ENCODE measurements at places on chromosomes 11 and 22.

DNA sequence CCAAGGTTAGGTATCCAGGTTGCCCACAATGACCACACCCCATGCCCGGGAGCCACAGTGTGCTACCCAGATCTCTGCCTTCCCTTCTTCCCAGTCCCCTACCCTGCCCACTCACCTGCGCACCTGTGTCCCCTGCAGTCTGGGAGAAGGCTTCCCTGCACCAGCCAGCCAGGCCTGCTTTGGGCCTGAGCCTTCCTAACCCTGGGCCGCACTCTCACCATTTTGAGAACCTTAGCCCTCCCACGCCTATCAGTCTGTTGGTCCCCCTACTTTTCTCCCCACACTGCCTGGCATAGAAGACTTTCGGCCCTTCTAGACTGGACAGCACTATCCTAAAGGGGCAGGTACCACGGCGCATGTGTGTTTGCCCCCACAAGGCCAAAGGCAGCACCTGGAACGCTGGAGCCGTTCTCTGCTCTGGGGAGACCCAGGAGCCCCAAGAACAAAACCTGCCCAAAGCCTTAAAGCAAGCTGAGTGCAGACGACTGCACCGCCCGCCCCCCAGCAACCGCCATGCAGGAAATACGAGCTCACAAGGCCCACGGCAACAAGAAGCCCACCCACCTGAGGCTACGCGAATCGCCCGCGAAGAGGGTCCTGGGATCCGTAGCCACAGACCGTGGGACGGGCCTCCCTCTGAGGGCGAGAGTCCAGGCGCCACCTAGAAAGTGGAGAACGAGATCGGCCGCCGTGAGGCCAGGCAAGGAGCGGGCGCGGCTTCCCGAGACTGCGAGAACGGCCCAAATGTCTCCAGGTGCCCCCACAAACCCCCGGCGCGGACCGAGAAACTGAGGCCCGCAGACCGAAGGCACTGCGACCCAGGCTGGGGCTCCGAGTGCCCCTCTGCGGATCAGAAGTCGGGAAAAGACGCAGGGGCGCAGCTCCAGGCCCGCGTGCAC is 546 bp downstream of the GNB1L start:
- no peak for DNase-seq

DNA sequence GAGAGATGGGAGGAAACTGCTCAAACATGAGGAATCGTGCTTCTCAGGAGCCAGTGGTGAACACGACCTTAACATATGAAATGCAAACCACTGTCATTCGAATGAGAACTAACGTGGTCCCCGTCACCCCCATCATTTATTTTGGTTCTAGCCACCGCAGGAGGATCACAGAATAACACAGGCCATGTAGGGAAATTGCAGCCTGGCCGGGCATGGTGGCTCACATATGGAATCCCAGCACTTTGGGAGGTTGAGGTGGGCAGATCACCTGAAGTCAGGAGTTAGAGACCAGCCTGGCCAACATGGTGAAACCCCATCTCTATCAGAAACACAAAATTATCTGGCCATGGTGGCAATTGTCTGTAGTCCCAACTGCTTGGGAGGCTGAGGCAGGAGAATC is 27.1 kb downstream of the KRTAP5-5 start:
- DNase-seq: no peak

- DNase-seq: no peak
Observed at GRCh38 chr11:59429924-59430516, 3.8 kb upstream of the OR5A2 start.

GRCh38 chr11:20110908-20111669 is 49.2 kb downstream of the DBX1 start:
- peak; percentile 54 for DNase-seq

GRCh38 chr22:36940676-36941075 is 27.2 kb downstream of the CSF2RB start:
- DNase-seq: no peak

- DNase-seq: no peak
Observed at GRCh38 chr11:30365793-30366517, 43.1 kb downstream of the ARL14EP start.

GRCh38 chr11:45605051-45605450 is 60.4 kb downstream of the CHST1 start:
- DNase-seq: no peak

GRCh38 chr11:15774388-15774939 is 581.9 kb downstream of the SOX6 start:
- DNase-seq: no peak

DNA sequence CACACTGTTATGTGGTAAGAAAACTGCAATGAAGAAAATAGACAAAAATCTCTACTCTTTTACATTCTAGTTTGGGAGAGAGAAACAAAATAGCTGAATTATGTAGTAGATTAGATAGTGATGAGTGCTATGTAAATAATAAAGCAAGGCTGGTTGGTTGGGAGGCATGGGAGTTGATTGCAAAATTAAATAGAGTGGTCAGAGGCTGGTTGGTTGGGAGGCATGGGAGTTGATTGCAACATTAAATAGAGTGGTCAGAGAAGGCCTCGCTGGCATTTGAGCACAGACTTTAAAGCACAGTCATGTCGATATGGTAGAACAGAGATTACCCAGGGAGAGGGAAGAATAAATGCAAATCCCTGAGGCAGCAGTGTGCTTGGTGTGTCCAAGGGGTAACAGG is 22.4 kb downstream of the SIK2 start:
- DNase-seq: no peak

- DNase-seq: no peak
Observed at GRCh38 chr22:43789452-43789851, 22.7 kb downstream of the EFCAB6 start.

GRCh38 chr22:43011079-43011478 is 3.9 kb downstream of the PACSIN2 start:
- DNase-seq: no peak

DNA sequence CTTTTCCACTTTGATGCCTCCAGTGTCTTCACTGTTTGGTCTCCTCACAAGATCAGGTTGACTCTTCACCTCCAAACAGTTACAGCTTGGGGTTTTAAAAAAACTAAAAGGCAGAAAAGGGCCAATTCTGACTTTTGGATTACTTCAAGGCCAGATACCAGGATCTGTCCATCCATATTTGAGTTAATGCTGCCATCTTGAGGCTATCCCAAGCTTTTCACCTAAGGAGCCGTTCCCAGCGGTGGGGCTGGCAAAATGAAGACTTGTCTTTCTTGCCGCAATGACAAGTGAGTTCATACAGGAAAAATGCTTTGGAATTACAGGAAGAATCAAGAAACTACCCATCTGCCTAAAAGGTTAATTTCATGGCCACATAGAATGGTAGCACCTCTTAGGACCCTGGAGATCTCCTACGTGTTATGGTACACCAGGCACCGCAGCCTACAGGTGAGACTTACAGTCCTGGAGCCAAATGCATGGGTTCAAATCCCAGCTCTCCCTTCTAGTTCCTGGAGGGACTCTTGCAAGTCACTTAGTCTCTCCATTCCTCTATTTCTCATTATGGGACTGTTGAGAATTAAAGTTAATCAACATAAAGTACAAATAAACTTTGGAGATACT is 6.0 kb upstream of the OR5B21 start:
- no peak for DNase-seq

DNA sequence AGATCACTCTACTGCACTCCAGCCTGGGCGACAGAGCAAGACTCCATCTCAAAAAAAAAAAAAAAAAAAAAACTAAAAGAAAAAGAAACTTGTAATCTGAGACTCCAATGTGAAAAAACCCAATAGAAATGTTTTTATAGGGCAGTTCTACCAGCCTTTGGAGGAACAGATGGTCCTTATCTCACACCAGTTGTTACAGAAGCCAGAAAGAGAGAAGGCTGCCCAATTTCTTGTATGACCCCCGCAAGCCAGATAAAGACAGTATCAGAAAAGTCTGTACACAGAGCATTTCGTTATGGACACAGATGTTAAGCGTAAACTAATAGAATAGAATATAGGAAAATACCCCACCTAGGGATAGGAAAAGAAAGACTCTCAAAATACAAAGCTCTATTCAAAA is 11.3 kb upstream of the TSGA10IP start:
- DNase-seq: no peak

DNA sequence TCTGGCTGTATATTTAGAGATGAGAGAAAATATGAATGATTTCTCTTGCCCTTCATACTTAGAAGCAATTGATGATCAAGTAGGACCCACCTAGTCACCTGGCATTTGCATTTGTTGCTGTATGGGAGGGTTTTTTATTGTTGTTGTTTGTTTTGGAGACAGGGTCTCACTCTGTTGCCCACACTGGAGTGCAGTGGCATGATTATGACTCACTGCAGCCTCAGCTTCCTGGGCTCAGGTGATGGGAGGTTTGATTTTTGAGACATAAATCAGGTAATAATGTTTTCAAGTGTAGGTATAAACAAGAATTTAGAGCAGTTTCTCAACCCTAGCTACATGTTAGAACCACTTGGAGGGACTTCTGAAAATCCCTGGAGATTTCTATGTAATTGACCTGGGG is 63.0 kb downstream of the TNRC6B start:
- no peak for DNase-seq

DNA sequence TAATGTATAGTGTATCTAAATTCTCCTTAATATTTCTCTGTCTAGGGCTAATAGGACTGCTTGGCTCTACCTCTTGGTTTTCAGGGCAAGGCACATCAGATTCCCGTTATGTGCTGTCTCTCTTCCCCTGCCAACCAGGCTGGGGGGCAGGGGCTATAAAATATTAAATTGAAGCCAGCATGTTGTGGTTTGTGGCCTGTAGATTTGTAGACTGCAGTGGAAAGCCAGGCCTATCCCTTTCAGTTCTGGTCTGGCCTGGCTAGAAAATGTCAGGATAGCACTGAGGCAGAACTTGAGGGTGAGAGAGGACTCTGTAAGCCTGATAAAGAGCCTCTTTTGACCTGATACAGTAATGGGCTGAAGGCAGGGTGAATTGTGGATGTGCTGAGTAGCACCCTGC is 14.4 kb upstream of the GRK2 start:
- no peak for DNase-seq

- no peak for DNase-seq
Observed at GRCh38 chr11:120484722-120485121, 26.8 kb upstream of the GRIK4 start.

- DNase-seq: no peak
Observed at GRCh38 chr11:65500387-65501185, 1.7 kb downstream of the MALAT1 start.

- no peak for DNase-seq
Observed at GRCh38 chr11:57360991-57361390, 20.0 kb downstream of the PRG3 start.

GRCh38 chr11:75582895-75583717 is 21.1 kb downstream of the SERPINH1 start:
- DNase-seq: peak; percentile 33

DNA sequence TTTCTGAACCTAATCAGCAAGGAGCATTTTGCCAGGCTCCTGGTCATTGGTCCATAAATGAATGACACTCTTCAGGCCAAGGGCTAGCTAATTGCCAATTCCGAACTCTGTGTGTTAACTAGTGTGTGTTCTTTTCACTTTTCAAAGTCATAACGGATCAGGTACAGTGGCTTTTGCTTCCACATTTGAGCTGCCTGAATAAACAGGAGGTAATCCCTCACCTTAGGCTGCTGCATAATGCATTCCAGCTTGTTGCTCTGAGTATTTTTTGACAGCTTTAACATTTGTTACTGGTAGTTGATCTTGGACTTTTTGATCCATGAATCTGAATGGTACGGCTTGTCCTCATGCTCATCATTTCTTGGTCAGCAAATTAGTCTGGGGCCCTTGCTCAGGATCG is 485.1 kb downstream of the CNTN5 start:
- no peak for DNase-seq

- DNase-seq: no peak
Observed at GRCh38 chr11:198236-198806, 5.4 kb downstream of the SCGB1C1 start.

GRCh38 chr22:35677460-35678187 is 29.4 kb downstream of the APOL6 start:
- DNase-seq: no peak

- DNase-seq: peak; percentile 51
Observed at GRCh38 chr11:17388609-17389210, at the start of gene KCNJ11. TSS of gene KCNJ11 (minus strand) at chr11:17388659. CDS start at chr11:17388091, 568 bp downstream.

GRCh38 chr11:7555052-7555699 is 41.4 kb downstream of the PPFIBP2 start:
- no peak for DNase-seq

DNA sequence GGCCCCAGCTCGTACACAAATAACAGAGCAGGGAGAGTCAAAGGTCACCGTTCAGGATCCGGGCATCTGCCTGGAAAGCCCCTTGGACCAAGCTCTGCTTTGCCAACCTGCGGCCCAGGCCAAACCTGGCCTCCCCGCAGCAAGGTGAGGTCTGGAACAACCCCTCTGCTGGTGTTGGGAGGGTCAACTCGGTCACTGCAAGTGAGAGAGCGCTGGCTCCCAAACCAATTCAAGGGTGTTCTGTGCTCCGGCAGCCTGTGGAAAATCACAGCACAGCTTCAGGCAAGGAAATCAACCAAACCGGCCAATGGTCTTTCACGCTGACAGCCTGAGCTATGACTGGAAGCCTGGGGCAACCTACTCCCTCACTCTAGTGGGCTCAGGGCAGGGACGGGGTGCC is 63.4 kb downstream of the MYH9 start:
- DNase-seq: no peak

- no peak for DNase-seq
Observed at GRCh38 chr11:68287419-68287818, 15.6 kb upstream of the C11orf24 start.

- no peak for DNase-seq
Observed at GRCh38 chr11:9827708-9828107, 163.8 kb downstream of the SWAP70 start.

GRCh38 chr11:129259931-129260348 is 67.8 kb upstream of the ARHGAP32 start:
- no peak for DNase-seq

- no peak for DNase-seq
Observed at GRCh38 chr22:43826142-43827002, 14.3 kb upstream of the EFCAB6 start.

DNA sequence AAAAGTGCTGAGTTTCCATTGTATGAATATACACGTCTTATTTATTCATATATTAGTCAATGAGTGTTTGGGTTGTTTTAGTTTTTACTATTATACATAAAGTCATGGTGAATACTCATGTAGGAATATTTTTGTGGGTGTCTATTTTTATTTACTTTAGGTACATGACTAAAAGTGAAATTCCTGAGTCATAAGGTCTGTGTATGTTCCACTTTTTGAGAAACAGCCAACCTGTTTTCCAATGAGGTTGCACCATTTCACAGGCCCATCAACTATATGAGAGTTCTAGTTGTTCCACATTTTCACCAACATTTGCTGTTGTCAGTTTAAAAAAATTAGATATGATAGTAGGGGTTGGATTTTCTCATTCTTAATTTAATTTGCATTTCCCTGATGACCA is 6.6 kb upstream of the OR6X1 start:
- DNase-seq: no peak

Data from NCI-H2107 (cell line).